ENCODE measurements at places on chromosomes 3 and 15.

DNA sequence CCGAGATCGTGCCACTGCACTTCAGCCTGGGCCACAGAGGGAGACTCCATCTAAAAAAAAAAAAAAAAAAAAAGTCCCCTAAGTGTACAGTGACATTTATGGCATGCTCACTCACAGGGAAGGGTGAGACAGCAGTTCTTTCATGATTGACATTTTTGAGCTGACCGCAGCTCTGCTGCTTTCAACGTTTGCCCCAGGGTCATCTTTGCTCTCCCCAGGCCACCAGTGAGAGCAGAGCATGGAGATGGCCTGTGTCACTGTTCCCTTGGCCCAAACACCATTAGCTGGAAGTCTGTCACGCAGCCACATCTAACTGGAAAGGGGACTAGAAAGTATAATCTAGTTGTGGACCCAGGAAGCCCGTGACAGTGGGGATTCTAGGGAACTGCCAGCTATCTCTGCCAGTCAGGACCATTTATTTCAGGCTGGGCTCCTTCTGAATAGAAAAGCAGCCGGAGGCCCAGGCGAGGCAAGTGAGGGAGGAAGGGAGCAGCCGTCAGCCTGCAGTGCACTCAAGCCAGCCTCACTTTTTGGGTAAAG is 193.4 kb upstream of the HES1 start:
- DNase-seq: no peak

DNA sequence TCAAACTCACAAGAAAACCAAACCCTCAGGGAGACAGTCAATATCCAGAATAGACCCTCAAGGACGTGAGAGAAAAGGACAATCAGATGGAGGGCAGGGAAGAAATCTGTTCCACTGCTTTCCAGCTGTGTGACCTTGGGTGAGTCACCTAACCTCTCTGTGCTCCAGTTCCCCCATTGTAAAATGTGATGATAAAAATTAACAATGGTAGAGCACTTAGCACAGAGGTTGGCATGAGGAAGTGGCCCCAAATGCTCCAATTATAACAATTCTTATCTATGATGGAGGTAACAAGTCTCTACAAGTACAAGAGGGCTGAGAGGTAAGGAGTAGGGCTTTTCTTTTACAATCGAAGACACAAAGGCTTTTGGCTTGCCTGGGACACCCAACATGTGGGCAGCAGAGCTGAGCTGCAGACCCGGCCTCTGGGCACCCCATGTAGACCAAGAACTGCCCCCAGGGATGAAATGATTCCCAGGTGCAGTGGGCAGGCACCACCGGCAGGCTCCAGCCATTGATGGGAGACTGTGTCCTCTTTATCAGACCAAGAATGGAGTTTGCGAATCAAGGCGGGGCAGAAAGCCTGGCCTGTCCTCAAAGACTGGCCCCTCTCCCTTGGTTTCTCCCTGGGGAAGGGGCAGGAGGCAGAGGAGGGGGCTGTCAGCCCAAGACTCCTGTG is 22.0 kb downstream of the WNT7A start:
- DNase-seq: no peak

DNA sequence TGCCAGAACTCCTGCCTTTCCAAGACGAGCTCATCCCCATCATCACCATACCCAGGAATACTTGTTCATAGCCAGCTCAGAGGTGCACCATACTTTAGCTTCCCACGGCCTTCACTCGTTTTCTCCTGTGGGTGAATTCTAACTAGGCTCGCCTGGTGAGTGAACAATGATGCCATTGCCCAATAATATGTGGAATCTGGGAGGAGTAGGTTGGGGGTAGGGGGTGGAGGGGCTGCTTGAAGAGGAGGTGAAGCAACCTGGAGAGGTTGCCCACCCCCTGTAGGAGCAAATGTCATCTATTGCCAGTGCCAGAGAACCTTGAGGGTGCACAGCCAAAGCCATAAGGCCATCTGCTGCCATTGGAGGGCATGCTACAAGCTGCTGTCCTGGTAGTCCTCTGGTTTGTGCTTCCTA is 592 bp upstream of the ZNF445 start:
- no peak for DNase-seq

DNA sequence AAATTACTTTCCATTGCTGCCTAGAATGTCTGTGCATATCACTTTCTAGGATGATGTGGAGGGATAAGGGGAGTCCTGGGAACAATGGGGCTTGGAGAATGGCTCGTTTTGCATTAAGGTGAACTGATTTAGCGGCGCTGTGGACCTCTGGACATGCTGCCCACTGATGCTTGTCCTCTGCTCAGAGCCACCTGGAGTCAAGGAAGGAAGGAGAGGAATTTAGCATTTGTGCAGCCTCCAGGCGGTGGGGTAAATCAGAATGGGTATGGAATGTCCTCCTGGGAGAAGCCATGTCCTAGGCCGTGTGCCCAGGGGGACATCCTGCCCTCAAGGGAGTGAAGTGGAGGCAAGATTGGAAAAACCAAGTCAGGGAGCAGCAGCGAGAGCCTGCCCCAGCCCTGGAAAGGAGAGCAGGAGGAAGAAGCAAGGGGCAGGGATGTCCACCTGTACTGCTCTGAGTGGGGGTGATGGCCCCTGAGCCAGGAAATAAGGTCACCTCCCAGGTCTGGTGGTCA is 37.8 kb downstream of the KY start:
- DNase-seq: no peak

DNA sequence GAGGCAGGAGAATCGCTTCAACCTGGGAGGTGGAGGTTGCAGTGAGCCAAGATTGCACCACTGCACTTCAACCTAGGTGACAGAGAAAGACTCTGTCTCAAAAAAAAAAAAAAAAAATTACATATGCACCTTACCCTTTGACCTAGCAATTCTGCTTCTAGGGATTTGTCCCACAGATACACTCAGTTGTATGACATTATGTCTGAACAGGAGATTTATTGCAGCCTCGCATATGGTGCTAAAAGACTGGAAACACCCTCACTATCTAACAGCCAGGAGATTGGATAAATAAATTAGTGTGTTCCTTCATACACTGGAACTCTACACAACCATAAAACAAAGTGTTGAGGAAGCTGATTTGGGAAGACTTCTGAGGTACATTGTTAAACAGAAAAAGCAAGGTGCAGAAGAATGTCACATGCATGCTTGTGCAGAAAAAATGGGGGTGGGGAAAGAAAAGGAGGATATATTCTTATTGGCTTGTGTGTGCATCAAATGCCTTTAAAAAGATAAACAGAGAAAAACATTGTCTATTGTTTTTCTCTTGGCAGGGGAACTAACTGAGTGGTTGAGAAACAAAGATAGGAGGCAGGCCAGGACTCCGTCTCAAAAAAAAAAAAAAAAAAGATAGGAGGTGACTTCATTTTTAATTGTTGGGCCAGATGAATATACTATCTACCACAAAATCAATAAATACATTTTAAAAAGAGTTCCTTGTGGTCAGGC is 30.9 kb downstream of the PPCDC start:
- DNase-seq: no peak

GRCh38 chr3:141789281-141789680 is 26.1 kb downstream of the GRK7 start:
- DNase-seq: no peak
